ENCODE measurements at places on chromosomes 6 and 20.

GRCh38 chr6:155493026-155493693, 37.5 kb upstream of the NOX3 start:
- DNase-seq = no peak

- DNase-seq = no peak
Measured at GRCh38 chr6:102986086-102986485, 1592.6 kb downstream of the GRIK2 start.

- peak; percentile 77 for DNase-seq
Measured at GRCh38 chr6:36759148-36759759, 61.6 kb downstream of the RAB44 start.

DNA sequence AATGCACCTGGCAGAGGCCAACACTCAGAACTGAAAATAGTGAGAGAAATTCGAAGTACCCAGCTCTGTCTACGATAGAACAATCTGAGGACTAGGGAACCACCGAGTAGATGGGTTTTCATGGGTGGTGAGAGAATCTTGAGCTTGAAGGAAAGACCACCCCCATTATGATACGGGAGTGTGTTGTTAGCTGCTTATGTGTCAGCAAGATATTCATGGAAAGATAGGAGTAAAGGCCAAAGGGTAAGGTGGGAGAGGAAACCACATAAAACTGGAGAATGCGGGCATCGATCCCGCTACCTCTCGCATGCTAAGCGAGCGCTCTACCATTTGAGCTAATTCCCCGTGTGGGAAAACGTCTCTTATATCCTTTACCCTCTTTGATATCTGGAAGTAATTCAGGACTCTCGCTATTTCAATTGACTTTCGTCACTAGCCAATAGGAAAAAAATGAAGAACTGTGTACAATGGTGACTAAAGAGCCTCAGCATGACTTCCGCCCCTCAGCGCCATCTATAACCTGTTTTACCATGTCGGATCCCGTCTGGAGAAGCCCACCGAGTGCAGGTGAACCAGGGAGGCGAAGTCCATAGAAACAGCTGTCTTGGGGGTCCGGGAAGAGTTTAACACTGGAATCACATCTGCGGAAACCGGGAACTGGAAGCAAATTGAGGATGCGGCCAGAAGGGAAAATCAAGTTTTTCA, 25.0 kb upstream of the ABT1 start:
- peak; percentile 71 for DNase-seq

DNA sequence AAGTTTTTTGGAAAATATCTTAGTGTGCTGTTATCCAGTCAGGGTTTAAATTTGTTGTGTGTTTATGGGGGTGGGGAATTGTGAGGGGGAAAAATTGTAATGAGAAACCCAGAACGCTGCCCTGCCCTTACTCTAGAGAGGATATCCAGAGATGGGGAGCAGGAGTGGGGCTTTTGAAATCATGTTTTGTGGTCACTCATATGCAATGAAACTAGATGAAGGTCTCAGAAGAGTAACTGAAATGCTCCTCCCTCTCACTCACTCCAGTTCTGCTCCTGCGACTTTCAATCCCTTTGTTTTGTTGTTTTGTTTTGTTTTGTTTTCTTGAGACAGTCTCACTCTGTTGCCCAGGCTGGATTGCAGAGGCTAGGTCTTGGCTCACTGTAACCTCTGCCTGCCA, 100.0 kb downstream of the CRYBG1 start:
- no peak for DNase-seq

- DNase-seq = no peak
Measured at GRCh38 chr20:25205277-25206062, 10.0 kb downstream of the ENTPD6 start.

All from hippocampal formation (tissue), 2 donors.